ENCODE measurements at places on chromosomes 3 and 15.

DNA sequence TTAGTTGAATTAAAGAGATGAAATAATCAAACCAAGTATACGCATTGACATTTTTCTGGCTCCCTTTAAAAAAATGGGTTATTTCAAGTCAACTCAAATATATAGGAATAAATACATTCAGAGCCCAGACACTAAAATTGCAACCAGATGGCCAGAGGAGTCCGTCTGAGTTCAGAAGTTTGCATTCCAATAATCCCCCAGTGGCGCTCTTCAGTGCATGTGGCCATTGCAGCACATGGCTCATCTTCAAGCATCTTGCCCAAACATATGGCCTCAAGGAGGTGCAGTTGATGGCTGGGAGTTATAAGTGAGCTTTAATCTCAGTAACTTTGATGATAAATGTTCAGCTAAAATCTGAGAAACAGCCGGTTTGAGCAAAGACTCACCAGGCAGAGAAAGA lies 295.8 kb upstream of the LRRN1 start:
- no peak for DNase-seq

GRCh38 chr15:80871858-80872257 lies 92.7 kb downstream of the CEMIP start:
- DNase-seq, result no peak

GRCh38 chr3:112061152-112061551 lies 25.0 kb upstream of the C3orf52 start:
- peak; percentile 75 for DNase-seq

GRCh38 chr3:63064209-63064755 lies 189.1 kb upstream of the CADPS start:
- DNase-seq, result no peak

DNA sequence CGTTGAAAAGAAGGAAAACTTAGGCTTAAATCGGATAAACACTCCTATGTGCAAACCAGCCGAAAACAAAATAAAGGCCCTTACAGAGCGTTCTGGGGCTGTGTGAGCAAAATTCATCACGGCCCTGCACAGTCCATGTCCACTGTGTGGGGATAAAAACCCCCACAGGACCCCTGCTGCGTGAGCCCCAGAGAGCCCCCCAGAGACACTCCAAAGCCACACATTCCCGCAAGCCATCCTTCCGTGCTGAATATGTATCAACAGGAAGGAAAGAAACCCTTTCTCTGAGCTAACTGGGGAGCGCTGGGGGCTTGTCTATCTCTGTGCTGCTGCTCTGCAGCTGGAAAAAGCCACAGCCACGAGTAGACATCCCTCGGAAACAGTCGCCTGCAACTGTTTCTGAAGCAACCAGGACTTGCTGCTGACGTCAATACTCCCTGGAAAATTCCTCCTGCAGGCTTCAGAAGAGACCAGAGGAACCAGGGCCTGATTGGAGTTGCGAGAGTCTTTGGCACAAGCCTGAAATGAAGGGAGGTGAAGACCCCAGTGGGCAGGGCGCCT lies 72.7 kb downstream of the NUP210 start:
- DNase-seq, result no peak

DNA sequence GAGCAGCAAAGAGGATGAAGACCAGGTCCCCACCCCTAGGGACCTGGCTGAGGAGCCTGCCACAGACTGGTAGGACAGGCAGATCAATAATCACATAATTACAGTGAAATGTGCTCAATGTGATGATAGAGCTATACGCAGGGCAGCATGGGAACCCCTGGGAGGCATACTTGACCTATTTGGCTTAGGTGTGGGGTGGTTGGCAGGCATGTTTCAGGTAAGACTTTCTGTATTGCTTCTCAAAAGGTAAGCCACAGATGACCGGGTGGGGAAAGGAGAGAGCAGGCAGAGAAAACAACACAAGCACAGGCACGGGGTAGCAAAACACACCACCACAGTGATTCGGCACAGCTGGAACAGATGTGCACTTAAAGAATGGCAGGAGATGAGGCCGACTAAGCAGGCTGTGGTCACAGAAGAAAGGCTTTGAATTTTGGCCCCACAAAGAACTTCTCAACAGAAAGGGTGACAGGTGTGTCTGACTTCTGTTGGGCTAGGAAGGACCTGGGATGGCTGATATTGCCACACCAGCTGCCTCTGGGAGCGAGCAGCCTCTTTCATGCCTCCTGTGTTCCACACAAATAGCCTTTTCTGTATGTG lies 64.1 kb downstream of the ABCC5 start:
- DNase-seq, result no peak

- peak; percentile 55 for DNase-seq
Observed at GRCh38 chr15:68154923-68155559, 50.1 kb downstream of the CALML4 start.

DNA sequence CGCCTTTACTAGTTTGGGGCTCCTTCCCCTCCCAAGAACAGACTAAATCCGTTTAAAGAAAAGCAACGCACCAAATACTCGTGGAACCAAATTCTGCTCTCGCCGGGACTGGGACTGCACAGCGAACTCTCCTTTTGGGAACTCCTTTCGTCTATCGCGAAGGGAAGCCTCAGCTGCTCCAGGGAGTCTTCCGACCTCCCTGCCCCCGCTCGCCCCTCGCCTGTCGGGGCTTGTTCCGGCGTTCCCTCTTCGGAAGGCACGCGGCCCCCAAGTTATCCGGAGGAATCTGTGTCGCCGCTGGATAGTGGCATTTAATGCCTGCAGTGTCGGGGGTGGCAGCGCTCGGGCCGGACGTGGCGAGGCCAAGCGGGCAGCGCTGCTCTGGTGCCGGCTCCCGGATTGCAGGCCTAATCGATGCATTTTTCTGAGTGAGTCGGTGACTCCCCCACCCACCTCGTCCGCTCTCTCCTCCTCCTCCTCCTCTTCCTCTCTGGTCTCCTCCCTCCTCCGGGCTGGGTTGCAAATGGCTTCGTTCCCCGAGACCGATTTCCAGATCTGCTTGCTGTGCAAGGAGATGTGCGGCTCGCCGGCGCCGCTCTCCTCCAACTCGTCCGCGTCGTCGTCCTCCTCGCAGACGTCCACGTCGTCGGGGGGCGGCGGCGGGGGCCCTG lies at the start of gene TRIM71:
TRIM71 (plus strand) TSS at position 440 of the 671 bp plus-strand sequence; CDS start at position 524, 84 bp downstream.
- no peak for DNase-seq

- no peak for DNase-seq
Observed at GRCh38 chr15:58566029-58566428, 134.2 kb downstream of the LIPC start.

DNA sequence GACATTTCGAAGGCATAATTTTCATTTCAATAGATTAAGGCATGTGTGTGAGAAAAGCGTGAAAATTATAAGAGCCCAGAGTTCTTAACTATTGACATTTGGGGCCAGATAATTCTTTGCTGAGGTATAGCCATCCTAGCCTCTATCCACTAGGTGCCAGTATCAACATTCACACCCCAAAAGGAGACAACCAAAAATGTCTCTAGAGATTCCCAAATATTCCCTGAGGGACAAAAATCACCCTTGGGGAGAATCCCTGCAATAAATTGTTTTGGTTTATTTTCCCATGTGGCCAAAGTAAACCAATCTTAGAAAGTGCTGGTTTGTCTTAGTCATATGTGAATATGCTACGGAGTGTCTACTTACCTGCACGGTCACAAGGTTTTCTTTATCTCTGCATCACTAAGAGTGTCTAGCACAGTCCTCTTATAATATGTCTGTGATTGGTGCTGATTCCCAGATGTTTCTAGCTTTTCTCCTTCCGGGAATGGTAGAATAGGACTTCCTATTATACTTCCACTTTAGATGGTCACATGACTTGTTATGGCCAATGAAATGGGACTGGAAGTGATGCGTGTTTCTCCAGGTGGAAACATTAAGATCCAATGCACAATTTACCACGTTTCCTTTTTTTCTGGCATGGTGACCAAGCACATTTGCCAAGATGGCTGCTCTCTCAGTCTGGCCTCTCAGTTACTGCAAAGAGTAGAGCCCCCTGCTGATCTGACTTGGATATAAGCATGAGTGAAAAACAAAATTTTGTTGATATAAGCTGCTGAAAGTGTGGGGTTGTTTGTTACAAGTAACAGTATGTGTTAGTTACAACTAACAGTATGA lies 8.0 kb upstream of the KBTBD8 start:
- peak; percentile 6 for DNase-seq

GRCh38 chr3:172604895-172605646 lies 81.8 kb upstream of the TNFSF10 start:
- DNase-seq, result no peak

Data from Caki2 (cell line).